ENCODE measurements at places on chromosomes 12 and 14. TPM values are rescaled to one million over a fixed set of nuclear protein-coding genes. Genes with fewer than 3 reads are reported as not detected.
A peak's percentile ranks its signal among the peaks of the same experiment; 100 is the strongest.

DNA sequence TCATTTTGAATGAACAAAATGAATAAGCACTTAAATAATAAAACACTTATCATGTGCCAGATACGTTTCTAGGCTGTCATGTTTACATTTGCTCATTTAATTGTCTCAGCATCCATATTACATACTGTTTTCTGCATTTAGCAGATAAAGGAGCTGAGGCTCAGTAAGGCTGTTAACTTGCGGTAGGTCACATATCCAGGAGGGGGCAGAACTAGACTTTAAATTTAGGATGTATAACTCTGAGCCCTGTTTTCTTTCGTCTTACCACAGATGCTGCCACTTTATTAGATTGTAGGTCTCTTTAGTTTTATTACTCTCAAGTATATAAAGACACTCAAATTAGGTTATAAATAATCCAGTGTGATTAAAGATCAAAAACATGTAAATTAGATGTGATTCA, 17.7 kb downstream of the IRAK4 start:
- H3K36me3 ChIP-seq, result peaks cover 16% of the 10 kb centered on the region
- DNase-seq, result no peak
- H3K27me3 ChIP-seq, result no peaks in the 10 kb centered on the region
- H3K4me1 ChIP-seq, result peaks cover 2% of the 10 kb centered on the region

DNA sequence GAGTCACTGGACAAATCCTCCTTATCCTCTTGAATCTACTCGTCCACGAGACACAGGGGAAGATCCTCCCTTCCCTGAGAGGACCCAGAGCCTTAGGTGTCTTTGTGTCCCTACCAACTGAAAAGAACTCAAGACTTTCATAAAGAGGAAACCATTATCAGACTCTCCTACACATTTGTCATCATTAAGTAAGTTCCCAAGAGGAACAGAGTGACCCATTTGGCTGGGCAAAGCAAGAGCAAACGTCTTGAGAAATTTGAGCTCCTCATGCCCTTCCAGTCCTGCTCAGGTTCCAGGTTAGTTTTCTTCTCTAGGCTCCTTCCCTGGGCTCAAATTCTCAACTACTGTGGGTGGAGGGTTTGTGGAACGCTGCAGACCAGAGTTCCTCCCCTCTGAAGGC, 5.7 kb downstream of the MLF2 start:
- H3K4me1 ChIP-seq, result peaks cover 44% of the 10 kb centered on the region
- no peak for DNase-seq
- peak overlapping the region; percentile 54 for H3K27ac ChIP-seq
- no peaks in the 10 kb centered on the region for H3K27me3 ChIP-seq

DNA sequence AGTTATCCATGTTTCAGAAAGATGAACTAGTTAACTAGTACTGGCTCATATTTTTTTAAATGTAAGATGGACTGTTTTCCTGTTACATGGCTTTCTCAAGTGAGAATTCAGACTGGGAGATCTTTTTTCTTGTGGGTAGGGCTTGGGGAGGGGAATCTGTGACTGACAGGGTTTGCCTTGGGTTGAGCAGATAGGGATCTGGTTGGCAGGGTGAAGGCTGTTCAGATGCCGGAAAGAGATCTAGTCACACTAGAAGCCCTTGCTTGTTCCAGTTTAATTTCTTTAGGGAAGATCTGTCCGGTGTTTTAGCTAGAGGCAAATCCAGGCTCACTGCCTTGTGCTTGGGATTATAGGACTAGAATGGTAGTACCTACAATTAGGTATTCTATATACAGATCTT, 63.2 kb downstream of the FBXO33 start:
- H3K4me3 ChIP-seq, result no peak overlapping the region
- no peak for DNase-seq
- H3K36me3 ChIP-seq, result peaks cover 23% of the 10 kb centered on the region
- H3K4me1 ChIP-seq, result no peaks in the 10 kb centered on the region
- H3K27ac ChIP-seq, result no peak overlapping the region

GRCh38 chr12:96083020-96083719, 47.8 kb upstream of the LTA4H start:
- no peak for DNase-seq
- no peaks in the 10 kb centered on the region for H3K4me1 ChIP-seq
- H3K36me3 ChIP-seq, result peaks cover 5% of the 10 kb centered on the region
- H3K27ac ChIP-seq, result no peak overlapping the region
- H3K4me3 ChIP-seq, result no peak overlapping the region

GRCh38 chr12:117774941-117775775, 193.6 kb downstream of the KSR2 start:
- no peak overlapping the region for H3K27ac ChIP-seq
- H3K4me1 ChIP-seq, result no peaks in the 10 kb centered on the region
- H3K4me3 ChIP-seq, result no peak overlapping the region
- no peak for DNase-seq
- H3K36me3 ChIP-seq, result no peaks in the 10 kb centered on the region
- no peaks in the 10 kb centered on the region for H3K27me3 ChIP-seq

DNA sequence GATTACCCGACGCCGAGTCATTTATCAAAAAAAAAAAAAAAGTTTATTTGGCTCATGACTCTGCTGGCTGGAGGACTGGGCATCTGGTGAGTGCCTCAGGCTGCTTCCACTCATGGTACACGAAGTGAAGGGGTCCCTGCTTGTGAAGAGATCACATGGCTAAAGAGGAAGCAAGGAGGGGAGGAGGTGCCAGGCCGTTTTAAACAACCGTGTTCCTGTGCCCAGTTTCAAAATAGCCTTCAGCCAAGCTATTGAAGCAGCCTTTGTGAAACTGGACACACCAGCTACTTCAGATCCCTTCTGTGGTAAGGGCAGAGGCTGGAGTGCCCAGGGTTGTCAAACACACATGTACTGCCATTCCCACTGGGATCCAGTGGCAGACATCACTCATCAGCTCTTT, 7.6 kb downstream of the POP5 start:
- no peaks in the 10 kb centered on the region for H3K4me1 ChIP-seq
- no peak overlapping the region for H3K27ac ChIP-seq
- H3K27me3 ChIP-seq, result no peaks in the 10 kb centered on the region
- peaks cover 37% of the 10 kb centered on the region for H3K36me3 ChIP-seq
- no peak for DNase-seq
- H3K4me3 ChIP-seq, result no peak overlapping the region

DNA sequence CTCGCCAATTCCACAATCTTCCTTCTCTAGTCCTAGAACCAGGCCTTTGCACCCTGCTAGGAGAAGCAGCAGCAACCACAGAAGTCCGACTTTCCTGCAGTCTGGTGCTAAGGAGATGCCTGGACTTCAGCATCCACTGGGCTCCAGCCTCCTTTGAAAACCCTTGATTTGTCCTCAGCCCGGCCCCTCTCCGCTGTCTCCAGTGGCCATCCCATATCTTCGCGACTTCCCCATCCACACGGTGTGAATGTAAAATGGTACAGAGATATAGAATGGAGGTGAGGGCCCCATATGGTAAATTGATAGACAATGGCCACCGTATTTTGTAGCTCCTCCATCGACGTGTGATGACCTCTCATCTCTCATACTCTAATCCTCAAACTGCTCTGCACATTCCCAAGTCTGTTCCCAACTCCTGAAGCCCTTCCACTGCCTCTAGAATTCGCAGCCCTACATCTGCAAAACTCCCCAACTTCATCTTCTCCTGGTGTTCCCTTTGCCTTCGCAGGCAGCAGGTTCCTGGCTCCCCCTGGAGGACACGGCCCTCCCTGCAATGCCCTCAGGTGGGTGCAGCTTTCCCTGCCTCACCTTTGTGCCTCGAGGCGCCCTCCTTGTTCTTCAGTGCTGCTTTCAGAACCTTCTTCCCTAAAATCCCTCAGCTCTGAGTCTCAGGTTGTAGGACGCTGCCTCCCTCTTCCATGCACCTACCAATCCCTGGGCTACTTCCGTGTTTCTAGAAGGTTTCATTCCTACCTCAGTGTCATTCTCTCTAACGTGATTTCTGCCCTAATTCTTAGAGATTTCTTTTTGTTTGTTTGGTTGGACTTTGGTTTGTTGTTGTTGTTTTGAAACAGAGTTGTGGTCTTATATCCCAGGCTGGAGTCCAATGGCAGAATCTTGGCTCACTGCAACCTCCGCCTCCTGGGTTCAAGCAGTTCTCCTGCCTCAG, 36.7 kb downstream of the TMBIM6 start:
- peaks cover 6% of the 10 kb centered on the region for H3K4me1 ChIP-seq
- no peak overlapping the region for H3K27ac ChIP-seq
- H3K36me3 ChIP-seq, result no peaks in the 10 kb centered on the region
- H3K27me3 ChIP-seq, result peaks cover 3% of the 10 kb centered on the region

GRCh38 chr14:75084513-75084912, 15.1 kb downstream of the ZC2HC1C start:
- peaks cover 13% of the 10 kb centered on the region for H3K36me3 ChIP-seq
- no peaks in the 10 kb centered on the region for H3K27me3 ChIP-seq
- DNase-seq, result no peak
- no peak overlapping the region for H3K27ac ChIP-seq
- no peaks in the 10 kb centered on the region for H3K4me1 ChIP-seq
- H3K4me3 ChIP-seq, result no peak overlapping the region

The TGM1 gene
- 13.5 TPM for total RNA-seq

The PCED1B gene
- total RNA-seq, result 138 TPM

The OR6C65 gene
- not detected for total RNA-seq

The STON2 gene
- total RNA-seq, result 0.12 TPM

The AKAP3 gene
- total RNA-seq, result 1.8 TPM

The OR4K13 gene
- total RNA-seq, result not detected

All from activated naive CD4-positive, alpha-beta T cell treated with anti-CD3 and anti-CD28 coated beads for 36 hours (primary cell).